ENCODE measurements at places on chromosomes 3 and 15.

- no peak for DNase-seq
Measured at GRCh38 chr3:46990573-46991374, 11.3 kb downstream of the NBEAL2 start.

GRCh38 chr3:37163262-37164015, 10.9 kb downstream of the LRRFIP2 start:
- DNase-seq: peak; percentile 3

- no peak for DNase-seq
Measured at GRCh38 chr3:143301031-143301901, 181.7 kb downstream of the CHST2 start.

- DNase-seq: no peak
Measured at GRCh38 chr3:149832086-149832485, 19.1 kb downstream of the RNF13 start.

DNA sequence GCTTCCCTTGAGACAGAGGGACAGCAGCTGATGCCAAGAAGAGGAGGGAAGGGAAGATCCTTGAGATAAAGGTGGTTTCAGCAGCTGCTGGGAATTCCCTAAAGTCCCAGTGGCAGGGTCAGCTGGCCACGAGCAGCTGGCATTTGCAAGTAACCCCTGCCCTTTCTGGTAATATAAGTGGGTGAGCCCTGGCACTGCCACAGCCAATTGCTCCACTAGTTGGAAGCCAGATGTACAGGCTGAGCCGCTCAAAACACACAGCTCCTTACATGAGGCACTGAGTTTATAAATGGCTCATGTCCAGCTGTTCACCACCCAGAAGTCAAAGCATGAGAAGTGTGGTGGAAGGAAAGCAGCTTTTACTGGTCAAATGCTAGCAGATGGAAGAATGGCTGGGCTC, 35.4 kb downstream of the PRR20G start:
- no peak for DNase-seq

- DNase-seq: peak; percentile 40
Measured at GRCh38 chr3:123161167-123161566, 40.6 kb upstream of the SEC22A start.

- DNase-seq: peak; percentile 67
Measured at GRCh38 chr3:184129012-184129411, 6.1 kb upstream of the EIF2B5 start.

GRCh38 chr3:26639339-26639738, 16.8 kb downstream of the LRRC3B start:
- no peak for DNase-seq

GRCh38 chr3:123859177-123859576, 25.0 kb downstream of the MYLK start:
- DNase-seq: no peak

- DNase-seq: no peak
Measured at GRCh38 chr3:43171748-43172147, 65.9 kb upstream of the POMGNT2 start.

- no peak for DNase-seq
Measured at GRCh38 chr15:48842501-48842900, 31.6 kb upstream of the CEP152 start.

GRCh38 chr3:178083906-178084866, 452.1 kb upstream of the KCNMB2 start:
- DNase-seq: no peak

- no peak for DNase-seq
Measured at GRCh38 chr15:77021803-77022381, 27.0 kb downstream of the PSTPIP1 start.

- no peak for DNase-seq
Measured at GRCh38 chr15:73504885-73505284, 61.9 kb downstream of the REC114 start.

- DNase-seq: no peak
Measured at GRCh38 chr3:13016721-13017255, 56.4 kb downstream of the IQSEC1 start.

DNA sequence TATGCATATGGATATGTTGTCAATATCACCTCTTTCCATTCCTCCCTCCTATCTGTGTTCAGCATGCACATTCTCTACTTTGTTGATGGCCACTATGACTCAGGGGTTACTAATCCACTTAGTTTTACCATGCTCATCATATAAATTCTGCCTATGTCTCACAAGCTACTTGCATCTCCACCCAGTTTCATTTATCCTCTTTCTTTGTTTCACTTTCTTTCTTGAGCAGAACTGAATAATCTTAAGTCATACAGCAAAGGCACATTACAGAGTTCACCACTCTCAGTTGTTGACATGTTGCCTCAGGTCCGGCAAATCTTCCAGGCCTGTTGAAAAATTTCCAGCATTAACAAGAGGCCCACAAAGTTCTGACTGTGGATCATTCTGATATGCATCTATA, 71.5 kb downstream of the SSR3 start:
- DNase-seq: no peak

- DNase-seq: no peak
Measured at GRCh38 chr3:37132334-37132733, 42.0 kb downstream of the LRRFIP2 start.

- peak; percentile 30 for DNase-seq
Measured at GRCh38 chr15:69305204-69305931, 6.7 kb downstream of the PAQR5 start.

- no peak for DNase-seq
Measured at GRCh38 chr3:195107593-195107992, 163.4 kb downstream of the XXYLT1 start.

DNA sequence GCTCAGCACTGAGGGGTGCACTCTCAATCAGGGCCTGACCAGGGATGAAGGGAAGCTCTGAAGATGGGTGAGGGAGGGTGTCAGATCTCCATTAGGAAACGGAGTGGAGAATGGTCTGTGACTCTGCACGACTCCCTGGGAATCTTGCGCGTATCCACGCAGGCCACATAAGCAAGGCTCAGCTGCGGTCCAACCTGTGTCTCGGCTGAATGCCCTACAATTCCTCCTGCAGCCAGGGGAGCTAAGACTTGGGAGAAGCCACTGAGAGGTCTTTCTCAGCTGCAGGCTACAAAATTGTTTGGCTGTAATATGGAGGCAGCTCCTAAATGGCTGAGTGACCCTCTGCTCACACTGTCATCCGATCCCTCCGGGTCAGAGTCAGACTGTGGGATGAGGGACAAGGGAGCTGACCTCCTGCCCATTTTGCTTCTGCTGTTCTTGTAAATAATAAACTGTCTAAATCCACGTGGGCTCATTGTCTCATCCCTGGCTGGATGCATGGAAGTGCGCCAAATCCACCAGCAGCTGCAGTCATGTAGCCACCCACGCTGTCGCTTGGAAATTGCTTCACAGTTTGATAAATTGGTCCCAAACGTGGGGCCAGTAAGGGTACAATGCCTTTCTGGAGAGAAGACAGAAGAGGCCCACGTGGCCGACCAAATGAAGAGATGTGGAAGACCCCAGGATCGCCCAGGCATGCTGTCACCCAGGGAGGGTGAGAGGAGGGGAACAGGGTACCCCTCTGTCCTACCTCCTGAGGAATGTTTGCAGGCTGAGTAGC, 30.5 kb downstream of the ALS2CL start:
- DNase-seq: no peak

GRCh38 chr15:87489456-87489855, 767.1 kb downstream of the NTRK3 start:
- no peak for DNase-seq

All from ELF-1 (cell line).